ENCODE measurements at places on chromosomes 3 and 15.
A peak's percentile ranks its signal among the peaks of the same experiment; 100 is the strongest.

DNA sequence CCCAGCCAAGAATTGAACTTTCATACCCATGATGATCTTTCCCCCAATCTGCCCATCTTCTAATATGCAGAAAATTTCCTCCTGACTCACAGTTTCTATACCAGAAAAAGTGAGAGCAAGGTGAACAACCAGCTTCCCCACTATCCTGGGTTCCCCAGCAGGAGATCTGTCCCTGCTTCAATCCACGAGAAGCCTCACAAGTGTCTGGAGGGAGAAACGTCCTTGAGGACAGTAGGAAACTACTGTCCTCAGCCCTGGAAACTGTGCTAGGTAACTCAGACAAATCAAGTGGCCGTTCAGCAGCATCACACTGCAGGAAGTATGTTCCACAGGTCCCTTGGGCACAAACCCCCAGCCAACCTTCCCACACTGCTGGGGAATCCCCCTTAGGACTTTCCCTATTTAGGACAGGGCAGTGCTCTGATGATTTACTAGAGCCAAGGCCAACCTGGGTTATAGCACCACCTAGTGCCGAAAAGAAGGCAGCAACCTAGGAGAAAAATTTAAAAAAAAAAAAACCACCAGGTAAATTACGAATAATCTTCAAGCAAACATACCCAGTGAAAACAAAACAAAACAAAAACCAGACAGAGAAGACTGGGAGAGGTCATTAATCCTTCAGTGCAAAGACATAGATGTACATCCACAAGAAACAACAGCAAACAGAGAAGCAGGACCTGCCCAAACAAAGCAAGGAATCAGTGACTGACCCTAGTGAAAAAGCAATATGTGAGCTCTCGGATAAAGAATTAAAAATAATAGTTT is 36.0 kb downstream of the MORC1 start:
- peak; percentile 20 for DNase-seq

- DNase-seq = no peak
These were observed 16.6 kb downstream of the GP9 start for GRCh38 chr3:129077222-129077621.

DNA sequence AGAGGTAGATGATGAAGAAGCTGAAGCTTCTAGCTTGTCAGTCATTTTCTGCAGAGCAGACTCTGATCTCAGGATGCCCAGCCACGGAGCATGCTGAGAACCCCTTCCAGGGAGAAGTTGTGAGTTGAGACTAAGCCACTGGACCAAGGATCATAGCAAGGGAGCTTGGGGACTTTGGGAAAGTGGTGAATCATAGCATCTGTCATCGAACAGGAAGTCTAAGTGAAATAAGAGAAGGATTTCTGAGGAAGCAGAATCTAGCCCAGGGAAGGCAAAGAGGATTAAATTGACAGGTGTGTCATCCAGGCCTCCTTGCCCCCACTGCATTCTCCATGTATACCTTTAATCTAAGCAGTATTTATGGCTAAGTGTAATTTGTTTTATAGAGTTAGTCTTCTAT is 71.8 kb upstream of the TMEM108 start:
- DNase-seq = peak; percentile 5

GRCh38 chr15:100738614-100739013 is 136.2 kb downstream of the ASB7 start:
- no peak for DNase-seq

- peak; percentile 61 for DNase-seq
These were observed 902 bp upstream of the ZCWPW2 start for GRCh38 chr3:28347374-28348264.

GRCh38 chr3:87581240-87581639 is 304.9 kb upstream of the POU1F1 start:
- no peak for DNase-seq

- DNase-seq = no peak
These were observed 107.4 kb downstream of the VGLL4 start for GRCh38 chr3:11536132-11536935.

- no peak for DNase-seq
These were observed 28.9 kb downstream of the POPDC2 start for GRCh38 chr3:119631516-119631915.

GRCh38 chr15:68795298-68795848 is 25.3 kb downstream of the ANP32A start:
- peak; percentile 93 for DNase-seq

- no peak for DNase-seq
These were observed 4.1 kb downstream of the CAMK2N2 start for GRCh38 chr3:184257083-184257915.

DNA sequence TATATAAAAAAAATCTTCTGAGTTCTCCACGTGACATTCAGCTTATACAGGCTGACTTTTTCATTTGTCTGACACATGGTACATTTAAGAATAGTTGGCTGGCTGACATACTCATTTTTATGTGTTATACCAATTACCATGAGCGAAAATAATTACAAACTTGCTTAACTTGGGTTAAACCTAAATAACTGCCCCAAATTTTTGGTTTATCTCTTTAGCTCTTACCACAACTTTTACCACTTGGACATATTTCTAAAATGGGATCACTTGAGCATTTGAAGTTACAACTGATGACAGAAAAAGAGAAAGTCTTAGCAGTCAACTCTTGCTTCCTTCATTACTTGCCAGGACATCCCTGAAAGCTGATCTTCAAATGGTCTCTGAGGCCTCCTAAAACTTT is 618.1 kb downstream of the RBMS3 start:
- DNase-seq = peak; percentile 66

DNA sequence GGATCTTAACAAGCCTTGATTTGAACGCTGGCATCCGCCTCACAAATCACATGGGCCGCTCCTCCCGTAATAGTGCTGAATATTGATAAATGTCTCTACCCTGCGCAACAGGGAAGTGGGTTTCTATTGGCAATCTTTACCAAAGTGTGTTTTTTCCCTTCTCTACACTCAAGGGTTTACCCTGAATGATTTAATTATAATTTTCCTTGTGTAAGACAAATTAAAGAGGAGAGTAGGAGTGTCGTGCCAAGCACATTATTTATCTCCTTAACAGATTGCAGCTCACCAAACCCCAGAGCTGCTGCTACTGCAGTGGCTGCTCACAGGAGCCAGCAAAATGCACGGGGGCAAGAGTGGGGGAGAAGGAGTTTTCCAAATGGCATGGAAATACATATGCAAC is 545.8 kb downstream of the FOXP1 start:
- DNase-seq = no peak

GRCh38 chr3:149239357-149239936 is 17.8 kb upstream of the CP start:
- no peak for DNase-seq

- no peak for DNase-seq
These were observed 178.4 kb upstream of the CBLB start for GRCh38 chr3:106047221-106047620.

- DNase-seq = no peak
These were observed 54.9 kb downstream of the C3orf85 start for GRCh38 chr3:109191421-109191820.

DNA sequence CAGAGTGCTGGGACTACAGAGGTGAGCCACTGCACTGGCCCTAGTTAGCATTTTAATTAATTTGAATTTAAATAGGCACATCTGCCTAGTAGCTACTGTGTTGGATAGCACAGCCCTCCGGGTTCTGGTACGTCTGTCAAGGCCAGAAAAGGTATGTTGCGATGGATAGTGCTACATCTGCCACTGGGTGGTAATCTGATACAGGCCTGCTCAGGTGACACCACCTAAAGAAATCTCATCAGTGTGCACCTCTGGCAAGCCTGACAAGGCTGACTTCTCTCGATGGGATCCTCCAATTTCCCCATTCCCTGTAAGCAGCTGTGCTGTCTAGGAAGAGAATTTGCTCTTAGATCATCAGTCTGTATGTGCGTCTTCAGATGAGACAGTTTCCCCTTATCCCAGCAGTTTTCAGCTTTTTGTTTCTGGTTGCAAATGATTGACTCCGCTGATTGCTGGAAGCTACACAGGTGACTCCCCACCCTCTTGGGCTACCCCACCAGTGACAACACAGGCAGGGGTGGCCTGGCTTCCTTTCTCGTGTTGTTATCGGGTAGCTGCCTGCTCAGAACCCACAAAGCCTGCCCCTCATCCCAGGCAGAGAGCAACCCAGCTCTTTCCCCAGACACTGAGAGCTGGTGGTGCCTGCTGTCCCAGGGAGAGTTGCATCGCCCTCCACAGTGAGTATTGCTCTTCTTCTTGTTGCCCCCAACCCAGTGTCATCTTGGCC is at the start of gene CCR9:
Gene CCR9, plus strand, starts transcription at position 565 of the 727 bp plus-strand sequence. CDS start 8,391 bp downstream, outside the sequence.
- DNase-seq = peak; percentile 20

DNA sequence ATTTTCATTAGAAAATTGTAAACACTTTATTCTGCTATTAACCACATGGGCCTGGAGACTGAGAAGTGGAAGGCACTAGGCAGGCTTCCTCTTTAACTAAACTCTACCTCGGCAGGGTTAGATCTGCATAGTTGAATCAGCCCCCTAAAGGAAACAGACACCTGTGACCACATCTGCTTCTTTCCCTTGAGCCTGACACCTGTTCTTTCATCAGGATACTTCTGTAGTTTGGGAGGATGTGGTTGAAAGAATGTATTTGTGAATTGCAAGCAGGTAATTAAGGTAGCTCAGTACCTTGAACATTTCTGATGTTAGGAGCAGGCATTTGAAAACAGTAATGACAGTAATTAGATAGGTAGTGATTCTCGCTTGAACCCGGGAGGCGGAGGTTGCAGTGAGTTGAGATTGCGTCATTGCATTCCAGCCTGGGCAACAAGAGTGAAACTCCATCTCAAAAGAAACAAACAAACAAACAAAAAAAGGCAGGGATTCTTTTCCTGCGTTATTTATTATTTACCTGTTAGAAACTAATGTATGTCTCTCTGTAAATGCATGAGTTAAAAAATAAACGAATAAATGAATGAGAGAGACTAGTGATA is 468.5 kb downstream of the NLGN1 start:
- DNase-seq = no peak

DNA sequence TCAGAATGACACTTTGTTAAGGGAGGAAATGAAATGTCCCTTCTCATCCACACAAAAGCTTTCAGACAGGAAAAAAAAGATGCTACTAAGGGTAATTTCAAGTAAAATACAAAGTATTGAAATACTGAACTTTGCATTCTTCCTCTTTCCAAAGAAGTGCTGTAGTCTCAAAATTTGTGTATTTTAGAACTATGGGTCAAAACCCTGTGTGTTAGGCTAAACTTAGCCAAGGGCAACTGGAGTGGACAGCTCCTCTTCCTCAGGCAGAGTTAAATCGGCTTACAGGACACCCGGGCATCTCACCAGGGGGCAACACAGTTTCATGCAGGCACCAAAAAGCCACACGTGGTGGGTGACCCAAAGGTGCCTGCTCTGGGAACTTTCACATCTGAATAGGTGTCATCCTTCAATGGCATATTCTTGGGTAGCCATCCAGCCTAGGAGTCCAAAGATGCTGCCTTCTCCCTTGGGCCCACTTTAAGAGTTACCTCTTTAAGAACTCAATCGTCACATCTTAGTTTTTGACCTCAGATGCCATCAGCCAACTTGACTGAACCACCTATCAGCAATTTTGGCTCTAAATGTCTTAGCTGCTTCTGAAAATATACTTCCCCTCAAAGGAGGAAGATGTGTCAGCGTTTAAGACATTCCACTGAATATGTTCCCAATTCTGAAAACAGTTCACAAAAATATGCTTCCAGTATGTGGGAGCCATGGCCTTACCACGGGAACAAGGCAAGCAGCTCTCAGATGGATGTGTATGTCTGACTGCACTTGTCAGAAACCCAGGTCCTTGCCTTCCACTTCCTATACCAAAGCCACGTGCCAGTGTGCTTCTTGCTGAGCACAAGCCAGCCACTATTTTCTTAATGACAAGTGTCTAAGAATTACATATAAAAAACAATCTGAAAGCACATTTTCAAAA is 32.2 kb upstream of the MUC13 start:
- peak; percentile 66 for DNase-seq

GRCh38 chr3:192915722-192916121 is 1.9 kb downstream of the MB21D2 start:
- no peak for DNase-seq

GRCh38 chr15:47721676-47722075 is 4.4 kb downstream of the SEMA6D start:
- DNase-seq = no peak

GRCh38 chr3:33439546-33440327 is 468 bp downstream of the UBP1 start:
- no peak for DNase-seq

Measured in muscle of leg (tissue), 16 donors.